Choroid plexus epithelial cell (primary cell): ENCODE measurements at places on chromosomes 7 and 10.

GRCh38 chr7:47782022-47782421, 166.2 kb downstream of the PKD1L1 start:
- DNase-seq, result peak; percentile 58

- no peak for DNase-seq
Measured at GRCh38 chr10:109219935-109220605, 703.2 kb downstream of the XPNPEP1 start.

- no peak for DNase-seq
Measured at GRCh38 chr7:45687721-45688120, 113.6 kb downstream of the ADCY1 start.

- no peak for DNase-seq
Measured at GRCh38 chr7:111873326-111873646, 311.0 kb upstream of the IMMP2L start.
